ENCODE measurements at places on chromosomes 3 and 15.

GRCh38 chr3:142588703-142589102 lies 7.5 kb upstream of the PLS1 start:
- no peak for DNase-seq

DNA sequence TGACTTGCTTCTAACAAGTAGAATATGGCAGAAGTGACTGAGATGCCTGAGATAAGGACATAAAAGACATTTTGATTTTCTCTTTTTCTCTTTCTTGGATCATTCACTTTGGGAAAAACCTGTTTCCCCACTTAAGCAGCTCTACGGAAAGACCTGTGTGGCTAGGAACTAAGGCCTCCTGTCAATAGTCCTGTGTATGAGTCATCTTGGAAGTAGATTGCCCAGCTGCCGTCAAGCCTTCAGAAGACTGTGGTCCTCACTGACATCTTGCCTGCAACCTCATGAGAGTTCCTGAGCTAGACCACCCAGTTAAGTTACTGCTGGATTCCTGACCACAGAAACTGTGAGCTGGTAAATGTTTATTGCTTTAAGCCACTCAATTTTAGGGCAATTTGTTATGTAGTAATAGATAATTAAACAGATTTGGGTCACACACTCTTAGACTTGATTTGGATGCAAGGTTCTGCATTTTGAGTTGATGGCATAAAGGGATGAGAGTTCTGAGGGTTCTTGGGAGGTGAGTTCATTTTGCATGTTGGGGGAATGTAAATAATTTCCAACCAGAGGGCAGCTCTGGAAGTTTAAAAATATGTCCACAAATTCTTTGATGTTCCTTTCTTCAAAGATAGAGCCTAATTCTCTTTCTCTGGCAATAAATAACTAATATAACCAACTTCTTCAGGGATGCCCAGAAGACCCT lies 229.2 kb downstream of the SQOR start:
- no peak for DNase-seq

- no peak for DNase-seq
Observed at GRCh38 chr15:28914046-28914445, 28.3 kb downstream of the APBA2 start.

- DNase-seq: no peak
Observed at GRCh38 chr15:92200891-92201290, 192.8 kb upstream of the ST8SIA2 start.

GRCh38 chr15:39698444-39699390 lies 83.9 kb downstream of the FSIP1 start:
- no peak for DNase-seq

- no peak for DNase-seq
Observed at GRCh38 chr15:51600114-51600513, 22.5 kb downstream of the DMXL2 start.

- no peak for DNase-seq
Observed at GRCh38 chr15:85804481-85805170, 9.9 kb upstream of the KLHL25 start.

DNA sequence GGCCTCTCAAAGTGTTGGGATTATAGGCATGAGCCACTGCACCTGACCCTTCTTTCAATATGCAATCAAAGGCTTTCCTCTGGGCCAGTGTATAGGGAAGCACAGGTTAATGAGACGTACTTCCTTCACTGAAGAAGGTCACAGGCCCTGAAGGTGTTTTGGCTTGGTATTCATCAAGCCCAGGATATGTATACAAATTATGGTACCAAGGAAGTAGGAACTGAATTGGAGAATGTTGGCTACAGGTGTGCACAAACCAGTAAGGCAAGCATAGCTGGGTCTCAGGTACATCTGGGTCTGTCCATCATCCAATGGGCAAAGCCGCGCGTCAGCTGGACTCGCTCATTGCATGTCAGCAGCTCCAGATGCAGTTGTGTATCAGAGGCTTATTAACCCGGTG lies 237.9 kb downstream of the ADAMTS17 start:
- DNase-seq: no peak

DNA sequence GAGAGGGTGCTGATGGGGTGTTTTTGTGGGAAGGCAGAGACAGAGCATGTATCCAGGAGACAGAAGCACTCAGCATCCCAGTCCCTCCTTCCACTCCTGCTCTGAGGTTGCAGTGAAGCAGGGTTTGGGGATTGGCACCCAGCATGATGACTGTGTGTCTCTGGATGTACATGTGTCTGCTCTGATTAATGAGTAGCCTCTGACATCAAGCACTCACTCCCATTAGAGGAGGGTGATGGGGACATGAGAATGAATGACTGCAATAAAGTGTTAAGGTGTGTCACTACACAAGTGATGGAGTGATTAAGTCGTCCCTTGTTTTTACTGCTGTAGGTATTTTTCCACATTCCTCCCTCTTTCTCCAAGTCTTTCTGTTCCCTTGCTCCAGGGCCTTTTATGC lies 9.6 kb upstream of the MYZAP start:
- DNase-seq: no peak

Measured in psoas muscle (tissue), 8 donors.